Activated naive CD4-positive, alpha-beta T cell (primary cell): ENCODE measurements at places on chromosomes 11 and 22.

- no peak for DNase-seq
These were observed 387.8 kb downstream of the SOX6 start for GRCh38 chr11:15968461-15969130.

- no peak for DNase-seq
These were observed 109.3 kb downstream of the NECTIN1 start for GRCh38 chr11:119619665-119620064.

GRCh38 chr22:35894464-35894878, 134.2 kb downstream of the RBFOX2 start:
- no peak for DNase-seq

DNA sequence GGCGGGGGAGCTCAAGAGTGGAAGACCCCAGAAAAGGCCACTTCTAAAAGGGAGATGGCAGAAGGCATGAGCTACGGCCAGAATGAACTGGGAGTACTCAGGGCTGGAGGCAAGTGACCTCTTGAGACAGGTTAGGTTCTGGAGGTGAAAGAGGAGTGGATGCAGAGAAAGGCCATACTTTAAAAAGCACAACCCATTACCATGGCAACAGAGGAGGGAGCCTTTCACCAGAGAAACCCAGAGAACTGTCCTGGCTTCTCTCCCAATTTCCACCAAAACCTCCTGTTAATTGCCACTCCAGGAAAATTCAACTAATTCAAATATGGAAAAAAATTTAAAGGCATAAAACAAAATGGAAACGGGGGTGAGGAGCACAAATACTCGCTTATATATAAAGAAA, 15.8 kb downstream of the A4GALT start:
- no peak for DNase-seq
